ENCODE measurements at places on chromosomes 11 and 22. TPM values are rescaled to one million over a fixed set of nuclear protein-coding genes. Genes with fewer than 3 reads are reported as not detected.

OR6T1 gene
- polyA plus RNA-seq: not detected

CCDC81 gene
- 0.80 TPM for polyA plus RNA-seq

ART1 gene
- not detected for polyA plus RNA-seq

OR51I1 gene
- polyA plus RNA-seq: not detected

ARRB1 gene
- 4.9 TPM for polyA plus RNA-seq

TSGA10IP gene
- polyA plus RNA-seq: 0.32 TPM

ASCC2 gene
- polyA plus RNA-seq: 153 TPM

TMEM86A gene
- 3.2 TPM for polyA plus RNA-seq

FGF19 gene
- not detected for polyA plus RNA-seq

THYN1 gene
- 60.7 TPM for polyA plus RNA-seq

ESAM gene
- 17.1 TPM for polyA plus RNA-seq
